GM23248 (cell line): ENCODE measurements at places on chromosomes 5 and 9. TPM values are rescaled to one million over a fixed set of nuclear protein-coding genes. Genes with fewer than 3 reads are reported as not detected.

DNA sequence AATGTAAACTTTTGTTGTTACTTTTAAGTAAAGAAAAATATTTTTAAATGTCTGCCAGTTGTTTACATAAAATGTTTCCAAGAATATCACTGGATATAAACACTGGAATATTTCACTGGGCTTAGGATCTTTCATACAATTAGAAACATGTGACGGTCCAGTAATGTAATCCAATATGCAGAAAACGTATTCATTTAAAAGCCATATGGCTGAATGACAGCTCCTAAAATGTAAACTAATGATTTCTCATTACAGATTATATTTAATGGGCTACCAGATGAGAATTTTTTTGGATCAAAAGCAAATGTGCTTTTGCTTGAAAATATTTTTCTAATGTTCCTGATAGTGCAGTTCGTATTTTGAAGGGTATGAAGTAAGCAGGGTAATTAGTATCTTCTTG is 124.3 kb downstream of the TTC39B start:
- peaks cover 20% of the 10 kb centered on the region; the same call in 1 of the 2 replicates for H3K36me3 ChIP-seq
- no peaks in the 10 kb centered on the region for H3K27me3 ChIP-seq
- H3K27ac ChIP-seq: no peak overlapping the region
- no peak overlapping the region for H3K4me3 ChIP-seq

- no peak overlapping the region for H3K27ac ChIP-seq
- no peak overlapping the region for H3K4me3 ChIP-seq
- H3K27me3 ChIP-seq: no peaks in the 10 kb centered on the region
- no peaks in the 10 kb centered on the region for H3K36me3 ChIP-seq
- DNase-seq: peak; percentile 29
- H3K4me1 ChIP-seq: no peaks in the 10 kb centered on the region
Measured at GRCh38 chr5:113447498-113448050, 12.8 kb upstream of the TSSK1B start.

DNA sequence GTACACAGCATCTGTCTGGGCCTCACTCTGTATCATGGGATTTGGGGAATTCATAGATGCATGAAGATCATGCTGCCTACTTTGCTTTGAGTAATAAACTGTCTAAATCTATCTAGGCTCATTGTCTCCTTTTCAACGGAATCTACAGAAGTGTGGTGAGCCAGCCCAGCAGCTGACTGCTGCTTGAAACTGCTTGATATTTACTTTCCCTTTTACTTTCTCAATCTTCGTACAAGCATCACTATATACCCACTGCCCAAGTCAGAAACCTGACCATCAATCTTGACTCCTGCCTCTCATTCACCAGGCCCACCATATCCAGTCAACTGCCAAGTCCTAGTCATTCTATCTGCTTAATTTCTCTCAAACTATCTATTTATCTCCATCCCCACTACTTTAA is 142.9 kb downstream of the NR2F1-AS1 start:
- no peak overlapping the region for H3K4me3 ChIP-seq
- H3K27me3 ChIP-seq: no peaks in the 10 kb centered on the region
- H3K4me1 ChIP-seq: peaks cover 10% of the 10 kb centered on the region

GRCh38 chr9:97923529-97924108 is 1.3 kb upstream of the TRMO start:
- H3K4me3 ChIP-seq: peak overlapping the region; percentile 85
- peak; percentile 91 for DNase-seq
- H3K27me3 ChIP-seq: 0 out of 2 replicates have a peak, but pooled peaks cover 8% of the 10 kb centered on the region
- H3K4me1 ChIP-seq: peaks cover 14% of the 10 kb centered on the region; the same call in 1 of the 2 replicates
- no peaks in the 10 kb centered on the region for H3K36me3 ChIP-seq
- peak overlapping the region; percentile 22 for H3K27ac ChIP-seq

DNA sequence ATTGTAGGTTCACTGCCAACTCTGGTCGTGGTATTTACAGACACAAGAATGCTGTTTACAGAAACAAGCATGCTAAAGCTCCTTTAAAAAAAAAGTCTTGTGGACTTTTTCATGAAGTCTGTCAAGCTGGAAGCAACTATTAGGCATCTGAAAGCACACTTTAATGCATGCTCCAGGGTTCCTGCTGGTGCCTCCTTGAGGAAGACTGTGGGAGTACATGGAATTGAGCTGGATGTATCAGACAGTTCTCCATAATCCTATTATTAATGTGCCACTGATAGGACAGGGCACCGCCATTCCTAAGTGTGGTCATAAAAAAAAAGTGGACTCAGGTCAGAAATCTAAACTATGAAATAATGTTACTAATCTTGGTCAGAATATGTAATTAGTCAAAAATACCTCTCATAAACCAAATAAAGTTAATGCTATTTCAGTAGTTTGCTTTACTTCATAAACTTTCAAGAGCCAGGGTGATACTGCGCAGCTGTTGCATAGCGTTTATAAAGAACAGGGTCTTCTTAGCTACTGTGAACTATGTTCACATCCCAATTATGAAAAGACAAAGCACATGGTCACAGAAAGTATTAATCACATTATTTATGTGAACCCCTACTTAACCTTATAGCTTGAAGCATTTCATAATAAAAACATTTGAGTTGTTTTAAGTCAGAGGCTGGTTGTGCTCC is 390.8 kb upstream of the PTGER4 start:
- DNase-seq: peak; percentile 3
- no peaks in the 10 kb centered on the region for H3K4me1 ChIP-seq
- no peaks in the 10 kb centered on the region for H3K36me3 ChIP-seq
- no peak overlapping the region for H3K27ac ChIP-seq

- H3K36me3 ChIP-seq: no peaks in the 10 kb centered on the region
- peak; percentile 95 for DNase-seq
- H3K27ac ChIP-seq: peak overlapping the region; percentile 54
- no peak overlapping the region for H3K4me3 ChIP-seq
- no peaks in the 10 kb centered on the region for H3K27me3 ChIP-seq
- H3K4me1 ChIP-seq: peaks cover 15% of the 10 kb centered on the region
Measured at GRCh38 chr9:93119953-93120845, 13.9 kb downstream of the NINJ1 start.

DNA sequence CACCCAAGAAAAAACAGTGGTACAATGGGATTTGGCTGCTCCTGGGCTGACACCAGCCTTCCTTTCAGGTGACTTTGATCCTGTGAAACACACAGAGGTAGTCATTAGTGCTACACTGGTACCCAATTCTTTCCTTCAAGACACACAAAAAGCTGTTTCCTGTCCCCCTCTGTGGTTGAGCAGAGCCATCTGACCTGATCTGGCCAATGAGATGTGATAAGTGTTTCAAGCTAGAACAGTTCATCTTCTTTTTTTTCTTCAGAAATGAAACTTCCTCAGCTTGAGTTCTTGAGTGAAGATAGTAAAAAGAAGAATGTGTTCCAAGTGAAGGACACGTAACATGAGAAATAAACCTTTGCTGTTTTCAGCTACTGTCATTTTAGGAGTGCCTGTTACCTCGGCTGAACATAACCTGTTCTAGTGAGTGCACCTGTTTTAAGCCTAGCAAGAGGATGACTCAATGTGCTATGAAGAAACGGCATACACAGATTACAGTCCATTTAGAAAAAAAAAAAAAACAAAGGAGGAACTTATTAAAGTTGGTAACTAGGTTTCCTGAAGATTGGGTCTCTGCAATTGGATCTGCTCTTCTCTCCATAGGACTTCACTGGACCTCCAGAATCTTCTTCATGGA is 287.8 kb downstream of the GAS1 start:
- H3K4me1 ChIP-seq: peaks cover 20% of the 10 kb centered on the region
- no peaks in the 10 kb centered on the region for H3K36me3 ChIP-seq
- peak overlapping the region; percentile 39; the same call in 1 of the 2 replicates for H3K27ac ChIP-seq
- H3K27me3 ChIP-seq: no peaks in the 10 kb centered on the region
- no peak overlapping the region for H3K4me3 ChIP-seq
- DNase-seq: peak; percentile 33

GRCh38 chr9:137694962-137695875 is 76.4 kb downstream of the EHMT1 start:
- H3K36me3 ChIP-seq: no peaks in the 10 kb centered on the region
- no peaks in the 10 kb centered on the region for H3K27me3 ChIP-seq
- DNase-seq: peak; percentile 38
- no peak overlapping the region for H3K27ac ChIP-seq

DNA sequence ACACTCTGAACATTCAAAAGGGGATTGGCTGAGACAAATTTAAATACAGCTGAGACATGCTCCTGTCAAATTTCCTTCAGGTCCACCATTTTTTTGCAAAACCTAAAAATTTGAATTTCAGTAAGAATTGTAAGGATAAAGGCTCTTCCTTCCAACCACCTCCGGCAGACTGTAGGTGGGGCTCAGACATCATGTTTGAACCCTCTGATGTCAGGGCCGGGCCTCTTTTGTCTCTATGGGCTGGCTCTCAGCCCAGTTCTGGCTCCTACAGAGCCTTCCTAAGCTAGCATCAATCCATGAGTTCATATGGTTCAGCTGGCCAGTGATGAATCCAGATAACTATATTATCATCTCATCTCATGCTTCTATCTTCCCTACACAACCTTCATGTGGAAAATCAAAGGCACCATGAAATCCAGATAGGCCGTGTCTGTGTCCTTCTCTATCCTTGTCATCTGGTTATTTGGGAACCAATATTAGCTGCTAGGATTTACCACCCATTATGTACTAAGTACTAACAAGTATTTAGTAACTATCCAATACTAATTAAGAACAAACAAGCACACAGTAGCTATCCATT is 44.2 kb downstream of the NIPSNAP3B start:
- DNase-seq: peak; percentile 83
- H3K4me3 ChIP-seq: no peak overlapping the region
- no peaks in the 10 kb centered on the region for H3K27me3 ChIP-seq
- H3K4me1 ChIP-seq: peaks cover 22% of the 10 kb centered on the region

GRCh38 chr5:31161781-31162181 is 31.7 kb upstream of the CDH6 start:
- H3K36me3 ChIP-seq: no peaks in the 10 kb centered on the region
- DNase-seq: peak; percentile 0
- no peaks in the 10 kb centered on the region for H3K27me3 ChIP-seq
- no peak overlapping the region for H3K4me3 ChIP-seq
- H3K4me1 ChIP-seq: no peaks in the 10 kb centered on the region

DNA sequence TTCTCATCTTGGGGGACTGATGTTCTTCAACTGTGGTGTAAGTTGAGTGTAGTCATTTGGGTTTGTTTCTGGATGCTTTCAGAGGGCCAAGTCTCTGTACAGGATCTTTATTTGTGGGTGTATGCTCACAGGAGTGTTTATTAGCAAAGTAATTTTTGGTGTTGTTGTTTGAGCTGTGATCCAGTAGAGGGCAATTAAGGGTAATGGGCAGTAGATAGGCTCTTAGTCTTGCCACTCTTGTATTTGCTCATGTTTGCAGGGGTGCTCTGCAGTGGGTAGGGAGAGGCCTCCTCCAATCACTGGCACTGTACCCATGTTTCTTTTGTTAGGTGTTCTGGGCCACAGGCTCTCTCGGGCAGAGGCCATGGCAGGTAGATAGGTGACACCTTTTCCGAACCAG is 45.9 kb upstream of the ITGA2 start:
- no peaks in the 10 kb centered on the region for H3K36me3 ChIP-seq
- no peak overlapping the region for H3K4me3 ChIP-seq
- H3K4me1 ChIP-seq: peaks cover 29% of the 10 kb centered on the region
- no peak overlapping the region for H3K27ac ChIP-seq

DNA sequence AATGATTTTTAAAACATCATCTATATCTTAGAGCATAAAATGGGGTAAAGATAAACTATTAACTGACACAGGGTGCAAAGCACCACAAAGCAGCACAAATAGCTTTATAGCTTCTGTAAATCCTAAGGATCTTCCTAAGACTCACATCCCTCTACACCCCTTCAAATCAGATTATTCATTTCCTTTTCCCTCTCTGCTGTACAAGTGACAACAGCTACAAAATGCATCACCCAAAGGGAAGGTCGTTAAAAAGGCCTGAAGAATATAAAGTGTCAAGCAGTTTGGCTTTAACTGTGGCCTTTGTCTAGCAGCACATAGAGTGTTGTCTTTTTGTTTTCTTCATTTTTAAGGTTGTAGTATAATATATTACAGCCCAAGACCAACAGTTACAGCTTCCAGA is 422.1 kb downstream of the PDE4D start:
- no peak for DNase-seq
- H3K4me1 ChIP-seq: no peaks in the 10 kb centered on the region
- H3K27me3 ChIP-seq: no peaks in the 10 kb centered on the region
- no peaks in the 10 kb centered on the region for H3K36me3 ChIP-seq

GRCh38 chr5:3414371-3414770 is 181.3 kb upstream of the IRX1 start:
- H3K27ac ChIP-seq: no peak overlapping the region
- no peak overlapping the region for H3K4me3 ChIP-seq

GRCh38 chr5:143126174-143127019 is 277.1 kb downstream of the NR3C1 start:
- H3K27ac ChIP-seq: no peak overlapping the region
- 0 out of 2 replicates have a peak, but pooled peaks cover 6% of the 10 kb centered on the region for H3K4me1 ChIP-seq
- no peak for DNase-seq
- no peaks in the 10 kb centered on the region for H3K36me3 ChIP-seq
- no peak overlapping the region for H3K4me3 ChIP-seq
- H3K27me3 ChIP-seq: no peaks in the 10 kb centered on the region

GRCh38 chr5:169354263-169354662 is 53.3 kb upstream of the SLIT3 start:
- peak overlapping the region; percentile 38 for H3K27ac ChIP-seq
- peak; percentile 44 for DNase-seq
- H3K4me1 ChIP-seq: peaks cover 44% of the 10 kb centered on the region
- H3K36me3 ChIP-seq: no peaks in the 10 kb centered on the region
- H3K27me3 ChIP-seq: no peaks in the 10 kb centered on the region
- H3K4me3 ChIP-seq: no peak overlapping the region

- H3K4me1 ChIP-seq: no peaks in the 10 kb centered on the region
- H3K4me3 ChIP-seq: no peak overlapping the region
- H3K27ac ChIP-seq: no peak overlapping the region
- DNase-seq: no peak
- no peaks in the 10 kb centered on the region for H3K36me3 ChIP-seq
- H3K27me3 ChIP-seq: no peaks in the 10 kb centered on the region
Measured at GRCh38 chr5:147804334-147804733, 21.8 kb upstream of the JAKMIP2 start.

DNA sequence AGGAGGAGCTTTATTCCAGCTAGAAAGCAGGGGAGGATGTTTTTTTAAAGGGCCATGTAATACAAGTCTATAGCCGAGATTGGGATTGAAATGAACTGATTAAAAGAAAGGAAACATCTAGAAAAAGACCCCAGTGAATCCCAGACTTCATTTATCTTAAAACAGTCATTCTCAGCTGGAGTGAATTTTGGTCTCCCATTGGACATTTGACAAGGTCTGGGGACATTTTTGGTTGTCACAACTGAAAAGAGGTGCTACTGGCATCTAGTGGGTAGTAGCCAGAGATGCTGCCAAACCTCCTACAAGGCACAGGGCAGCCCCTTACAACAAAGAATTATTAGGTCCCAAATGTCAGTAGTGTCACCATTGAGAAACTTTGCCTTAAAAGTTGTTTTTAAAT is 16.3 kb upstream of the SPINK4 start:
- peak; percentile 36 for DNase-seq
- no peaks in the 10 kb centered on the region for H3K36me3 ChIP-seq
- H3K27me3 ChIP-seq: no peaks in the 10 kb centered on the region
- peaks cover 5% of the 10 kb centered on the region for H3K4me1 ChIP-seq
- H3K27ac ChIP-seq: no peak overlapping the region

- peak within 1 kb of the TSS; percentile 69 for H3K4me3 ChIP-seq
- no peaks in the 10 kb centered on the region for H3K36me3 ChIP-seq
- H3K27ac ChIP-seq: peak within 1 kb of the TSS; percentile 60
- peaks cover 36% of the 10 kb centered on the region for H3K4me1 ChIP-seq
Measured at GRCh38 chr9:129752900-129753729, at the start of gene PTGES. TSS of gene PTGES (minus strand) at chr9:129753042. CDS start at chr9:129753012, 30 bp downstream.

Gene SPINK4
- total RNA-seq: not detected in 2 replicates

Gene GABBR2
- total RNA-seq: 10.2 and 13.4 TPM in 2 replicates

Gene NR6A1
- not detected in 2 replicates for total RNA-seq

Gene HAVCR1
- not detected in 2 replicates for total RNA-seq

Gene SMC5
- total RNA-seq: 12.5 and 16.4 TPM in 2 replicates

Gene ARL14EPL
- not detected in 2 replicates for total RNA-seq

Gene CCDC183
- total RNA-seq: 0.76 TPM in 1 of 2 replicates, not detected in the other

Gene MLANA
- not detected in 2 replicates for total RNA-seq

Gene SELENOP
- 1.4 and 1.5 TPM in 2 replicates for total RNA-seq

Gene PTGES
- total RNA-seq: 8.3 and 12.6 TPM in 2 replicates

Gene SPINK7
- total RNA-seq: not detected in 2 replicates
